ENCODE measurements at places on chromosomes 11 and 22.

DNA sequence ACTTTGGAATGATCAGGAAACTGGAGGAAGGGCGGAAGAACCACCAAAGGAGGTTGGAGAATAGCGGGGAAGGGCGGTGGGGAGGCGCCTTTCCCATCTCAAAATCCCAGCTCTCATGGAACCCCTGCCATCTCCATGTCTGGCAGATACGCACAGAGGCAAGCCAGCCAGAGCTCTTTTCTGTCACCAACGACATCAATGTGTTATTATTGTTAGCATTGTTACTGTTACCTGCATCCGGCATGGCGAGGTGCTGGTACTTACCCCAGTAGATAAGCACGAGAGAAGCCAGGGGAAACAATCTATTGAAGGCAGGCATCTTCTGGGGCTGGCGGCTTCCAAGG lies 969 bp downstream of the SCN3B start:
- no peak for DNase-seq

DNA sequence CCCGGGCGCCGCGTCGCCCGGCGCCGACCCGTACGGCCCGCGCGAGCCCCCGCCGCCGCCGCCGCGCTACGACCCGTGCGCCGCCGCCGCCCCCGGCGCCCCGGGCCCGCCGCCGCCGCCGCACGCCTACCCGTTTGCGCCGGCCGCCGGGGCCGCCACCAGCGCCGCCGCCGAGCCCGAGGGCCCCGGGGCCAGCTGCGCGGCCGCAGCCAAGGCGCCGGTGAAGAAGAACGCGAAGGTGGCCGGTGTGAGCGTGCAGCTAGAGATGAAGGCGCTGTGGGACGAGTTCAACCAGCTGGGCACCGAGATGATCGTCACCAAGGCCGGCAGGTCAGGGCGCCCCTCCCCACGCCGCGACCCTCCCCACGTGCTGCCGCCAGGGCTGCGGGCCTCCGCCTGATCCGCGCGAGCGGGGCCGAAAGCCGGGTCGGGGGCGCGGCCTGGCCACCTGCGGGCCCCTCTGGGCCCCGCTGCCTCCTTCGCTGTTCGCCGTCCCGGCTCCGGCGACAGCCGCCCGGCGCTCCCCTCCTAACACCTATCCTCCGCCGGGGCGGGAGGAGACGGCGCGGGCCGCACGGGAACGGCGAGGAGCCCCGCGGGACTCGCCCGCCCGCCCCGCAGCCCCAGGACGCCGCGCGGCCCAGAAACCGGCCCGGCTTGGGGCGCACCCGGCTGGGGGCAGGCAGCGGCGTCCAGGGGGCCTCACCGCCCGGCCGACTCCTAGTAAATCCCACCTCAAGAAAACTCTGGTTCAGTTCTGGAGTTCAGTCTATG lies 560 bp downstream of the TBX1 start:
- DNase-seq: no peak

GRCh38 chr11:55324500-55324899 lies 18.5 kb upstream of the OR4A16 start:
- no peak for DNase-seq

DNA sequence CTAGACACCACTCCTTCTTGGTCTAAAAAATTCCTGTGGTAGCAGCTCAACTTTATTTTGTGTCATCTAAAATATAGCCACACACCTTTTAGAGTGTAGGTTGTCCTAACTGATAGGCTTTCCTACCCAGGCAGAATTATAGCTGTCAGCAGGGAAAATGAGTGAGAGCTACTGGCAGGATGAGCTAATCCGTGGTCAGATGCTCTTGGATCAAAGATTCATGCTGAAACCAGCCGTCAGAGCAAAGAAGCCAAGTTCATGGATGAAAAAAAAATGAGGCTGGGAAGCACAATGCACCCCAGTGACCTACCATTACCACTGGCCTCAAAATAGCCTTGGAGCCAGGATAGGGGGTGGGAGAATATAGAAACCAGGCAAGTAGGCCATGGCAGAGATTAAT lies 113.1 kb upstream of the BLID start:
- no peak for DNase-seq

DNA sequence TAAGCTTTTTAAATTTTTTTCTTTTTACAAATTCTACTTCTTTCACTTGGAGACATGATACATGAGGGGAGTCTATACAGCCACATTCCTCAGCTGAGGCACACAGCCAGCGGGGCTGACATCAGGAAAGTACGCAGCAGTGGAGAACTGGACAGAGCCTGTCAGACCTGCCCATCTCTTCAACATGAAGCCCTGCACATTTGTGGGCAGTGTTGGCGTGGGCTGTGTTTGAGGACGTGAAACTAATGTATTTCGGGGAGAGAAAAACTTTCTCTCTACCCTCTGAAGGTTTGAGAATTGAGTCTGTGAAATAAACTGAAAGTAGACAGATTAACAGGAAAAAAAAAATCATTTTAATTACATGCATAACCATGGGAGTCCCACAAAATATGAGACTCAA lies 84.8 kb upstream of the HTATIP2 start:
- DNase-seq: no peak

GRCh38 chr11:1193326-1194230 lies 29.3 kb upstream of the MUC5B start:
- DNase-seq: no peak

- no peak for DNase-seq
Measured at GRCh38 chr22:41290262-41291221, 4.6 kb upstream of the RANGAP1 start.

DNA sequence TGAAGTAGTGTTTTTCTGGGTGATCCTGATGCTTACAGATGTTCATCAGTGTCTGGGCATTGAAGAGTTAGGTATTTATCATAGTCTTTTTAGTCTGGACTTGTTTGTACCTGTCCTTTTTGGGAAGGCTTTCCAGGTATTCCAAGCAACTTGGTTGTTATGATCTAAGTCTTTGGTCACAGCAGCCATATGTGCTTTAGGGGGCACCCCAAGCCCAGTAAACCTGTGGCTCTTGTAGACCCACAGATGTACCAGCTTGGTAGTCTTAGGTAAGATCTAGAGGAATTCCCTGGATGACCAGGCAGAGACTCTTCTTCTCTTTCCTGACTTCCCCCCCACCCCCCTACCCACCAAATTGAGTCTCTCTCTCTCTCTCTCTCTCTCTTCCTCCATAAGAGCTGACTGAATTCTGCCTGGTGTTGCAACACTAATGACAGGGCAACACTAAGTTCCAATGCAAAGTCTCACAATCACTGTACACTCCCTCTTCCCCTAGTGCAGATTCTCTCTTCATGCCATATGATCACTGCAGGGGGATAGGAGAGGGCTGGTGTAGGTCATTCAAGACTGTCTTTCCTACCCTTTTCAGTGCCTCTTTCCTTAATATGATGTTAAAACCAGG lies 24.5 kb upstream of the MMP8 start:
- DNase-seq: no peak

DNA sequence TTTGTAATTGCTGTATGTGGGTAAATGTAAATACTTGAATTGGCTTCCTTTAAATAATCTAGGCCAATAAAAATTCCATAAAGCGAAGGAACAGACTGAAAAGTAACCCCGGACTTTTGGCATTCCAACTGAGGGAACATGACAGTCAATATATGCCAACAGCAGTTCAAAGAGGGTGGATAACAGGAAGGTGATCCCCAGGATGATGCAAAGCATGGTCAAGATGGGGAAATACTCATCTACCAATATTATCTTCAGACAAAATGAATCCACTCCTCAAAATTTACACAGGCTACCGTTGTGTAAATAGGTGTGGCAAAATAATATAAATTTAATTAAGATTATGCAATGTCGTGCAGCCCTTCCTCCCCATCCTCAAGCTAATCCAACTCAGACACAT lies 56.9 kb downstream of the BBOX1 start:
- no peak for DNase-seq

- DNase-seq: no peak
Measured at GRCh38 chr11:81979448-81979847, 754.2 kb downstream of the FAM181B start.

DNA sequence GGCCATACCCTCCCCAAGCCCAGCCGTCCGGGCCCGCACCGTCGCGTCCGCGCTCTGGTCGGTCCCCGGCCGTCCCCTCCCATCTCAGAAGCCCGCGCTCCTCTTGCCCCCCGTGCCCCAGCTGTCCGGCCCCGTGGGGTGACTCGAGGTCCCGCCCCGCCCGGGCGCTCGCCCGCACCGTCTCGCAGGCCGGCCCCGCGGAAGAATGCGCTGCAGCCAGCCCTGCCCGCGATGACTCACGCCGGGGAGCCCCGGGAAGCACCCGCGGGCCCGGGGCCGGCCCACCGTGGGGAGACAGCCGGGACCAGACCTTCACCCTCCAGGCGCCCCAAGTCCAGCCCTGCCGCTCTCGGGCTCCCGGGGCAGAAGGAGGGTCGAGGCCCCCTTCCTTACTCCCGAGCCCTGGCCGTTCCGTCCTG lies 320 bp upstream of the PHLDA2 start:
- no peak for DNase-seq

DNA sequence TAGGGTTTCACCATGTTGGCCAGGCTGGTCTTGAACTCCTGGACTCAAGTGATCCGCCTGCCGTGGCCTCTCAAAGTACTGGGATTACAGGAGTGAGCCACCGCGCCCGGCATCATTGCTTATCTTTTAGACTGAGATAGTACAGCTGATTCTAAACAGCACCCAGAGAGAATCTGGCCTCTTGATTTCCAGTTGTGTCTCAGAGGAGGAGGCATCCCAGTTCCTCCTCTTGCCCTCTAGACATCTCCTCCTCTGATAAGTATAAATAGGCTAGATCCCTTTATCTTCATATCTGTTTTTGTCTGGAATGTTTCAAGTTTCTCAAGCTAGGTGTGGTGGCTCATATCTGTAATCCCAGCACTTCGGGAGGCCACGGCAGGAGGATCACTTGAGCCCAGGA lies 7.0 kb downstream of the MARK2 start:
- no peak for DNase-seq

DNA sequence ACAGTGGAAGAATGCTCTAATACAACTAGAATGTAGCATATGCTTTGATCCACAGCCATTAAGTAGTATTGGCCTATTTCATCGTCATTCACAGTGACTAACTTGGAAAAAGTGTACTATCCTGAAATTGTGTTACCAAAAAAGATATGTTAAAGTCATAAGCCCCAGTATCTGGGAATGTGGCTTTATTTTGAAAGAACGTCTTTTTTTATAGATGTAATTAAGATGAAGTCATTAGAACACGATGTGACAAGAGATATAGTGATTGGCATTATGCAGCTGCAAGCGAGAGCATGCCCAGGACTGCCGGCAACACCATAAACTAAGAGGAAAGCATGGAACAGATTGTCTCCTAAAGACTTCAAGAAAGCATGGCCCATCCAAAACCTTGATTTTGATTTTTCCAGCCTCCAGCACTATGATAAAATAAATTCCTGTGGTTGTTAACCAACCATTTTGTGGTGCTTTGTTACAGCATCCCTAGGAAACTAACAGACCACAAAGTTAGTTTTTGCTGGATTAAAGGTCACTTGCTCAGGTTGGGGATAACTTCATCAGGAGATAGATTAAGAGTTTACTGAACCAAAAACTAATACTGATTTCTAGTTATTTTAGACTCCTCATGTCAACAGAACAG lies 870.6 kb upstream of the LRRC4C start:
- no peak for DNase-seq

DNA sequence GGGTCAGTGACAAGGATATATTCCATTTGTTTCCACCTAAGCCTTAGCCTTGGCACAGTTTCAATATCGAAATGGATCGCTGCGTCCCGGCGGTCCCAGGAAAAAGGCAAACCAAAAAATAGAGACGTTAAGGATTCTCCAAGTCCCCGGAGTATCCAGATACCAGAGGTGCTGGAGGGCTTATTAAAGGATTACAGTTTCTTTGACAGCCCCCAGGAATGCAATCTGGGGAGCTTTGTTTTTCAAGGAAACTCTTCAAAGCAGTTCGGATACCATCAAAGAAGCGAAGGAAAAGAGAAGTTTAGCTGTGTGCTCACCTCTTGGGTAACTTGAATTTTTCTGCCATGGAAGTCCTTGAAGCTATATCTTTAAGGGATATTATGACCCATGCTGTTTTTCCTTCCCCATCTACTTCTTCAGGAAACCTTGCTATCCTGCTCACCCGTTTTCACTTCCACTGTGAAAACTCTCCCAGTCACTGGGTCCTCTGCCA lies 600 bp upstream of the GPR83 start:
- DNase-seq: no peak

- DNase-seq: no peak
Measured at GRCh38 chr11:96167787-96168186, 175.2 kb downstream of the MAML2 start.
